ENCODE measurements at places on chromosomes 5 and 9.

- DNase-seq, result no peak
Measured at GRCh38 chr9:104456831-104457230, 47.2 kb upstream of the OR13F1 start.

GRCh38 chr5:87421307-87421706 is 8.6 kb upstream of the CCNH start:
- no peak for DNase-seq

DNA sequence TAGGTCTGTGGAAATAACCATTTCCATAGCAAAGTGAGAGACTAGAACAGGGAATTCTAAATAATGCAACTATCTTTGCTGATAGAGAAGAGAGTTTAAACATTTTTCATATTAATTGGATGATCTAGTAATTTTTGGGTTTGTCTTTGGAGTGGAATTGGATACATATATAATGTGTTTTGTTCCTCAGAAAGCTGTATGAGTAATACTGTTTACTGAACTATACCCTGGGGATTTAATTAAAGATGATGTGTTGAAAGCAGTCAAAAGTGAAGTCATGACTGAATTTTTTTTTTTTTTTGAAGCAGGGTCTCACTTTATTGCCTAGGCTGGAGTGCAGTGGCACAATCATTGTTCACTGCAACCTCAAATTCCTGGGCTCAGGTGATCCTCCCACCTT is 17.9 kb downstream of the FER start:
- no peak for DNase-seq

DNA sequence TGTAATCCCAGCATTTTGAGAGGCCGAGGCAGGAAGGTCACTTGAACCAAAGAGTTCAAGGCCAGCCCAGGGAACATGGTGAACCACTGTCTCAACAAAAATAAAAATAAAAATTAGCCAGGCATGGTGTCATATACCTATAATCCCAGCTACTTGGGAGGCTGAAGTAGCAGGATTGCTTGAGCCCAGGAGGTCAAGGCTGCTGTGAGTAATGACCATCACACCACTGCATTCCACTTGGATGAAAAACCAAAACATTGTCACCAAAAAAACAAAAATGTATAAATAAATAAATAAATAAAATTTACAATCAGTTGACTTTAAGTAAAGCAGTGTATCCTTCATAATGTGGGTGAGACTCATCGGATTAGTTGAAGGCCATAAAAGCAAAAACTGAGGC is 541.4 kb downstream of the CSNK1G3 start:
- no peak for DNase-seq

- DNase-seq, result no peak
Measured at GRCh38 chr9:26462213-26462612, 430.4 kb downstream of the CAAP1 start.

DNA sequence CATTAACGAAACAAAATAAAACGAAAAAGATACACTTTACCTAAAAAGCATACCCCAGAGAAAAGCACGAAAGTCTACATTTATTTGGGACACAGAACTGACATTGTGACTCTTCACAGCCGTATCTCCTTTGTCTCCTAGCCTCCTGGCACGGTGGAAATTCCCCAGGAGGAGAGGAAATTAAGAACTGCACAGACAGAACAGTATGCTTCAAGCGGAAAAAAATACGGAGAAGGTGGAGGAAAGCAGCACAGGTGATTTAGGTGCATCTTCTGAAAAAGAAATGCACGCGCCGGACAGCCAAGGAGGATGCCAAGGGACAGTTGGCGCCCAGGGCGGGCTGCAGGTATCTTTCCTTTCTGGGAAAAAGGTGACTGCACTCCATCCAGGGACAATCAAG is 32.0 kb downstream of the DDX31 start:
- DNase-seq, result no peak

DNA sequence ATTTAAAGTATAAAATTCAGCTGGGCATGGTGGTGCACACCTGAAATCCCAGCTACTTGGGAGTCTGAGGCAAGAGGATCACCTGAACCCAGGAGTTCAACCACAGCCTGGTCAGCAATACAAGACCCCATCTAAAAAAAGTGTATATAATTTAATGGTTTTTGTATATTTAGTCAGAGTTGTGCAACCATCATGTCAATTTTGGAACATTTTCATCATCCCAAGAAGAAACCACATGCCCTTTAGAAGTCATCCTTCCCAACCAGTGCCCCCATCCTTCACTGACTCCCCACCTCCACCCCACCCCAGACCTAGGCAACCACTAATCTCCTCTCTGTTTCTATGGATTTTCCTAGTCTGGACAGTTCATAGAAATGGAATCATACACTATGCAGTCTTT is 18.8 kb upstream of the TEK start:
- no peak for DNase-seq

Data from immature natural killer cell (primary cell).